ENCODE measurements at places on chromosomes 6 and 20.

- DNase-seq: no peak
These were observed 168.2 kb downstream of the GPX5 start for GRCh38 chr6:28693751-28694443.

DNA sequence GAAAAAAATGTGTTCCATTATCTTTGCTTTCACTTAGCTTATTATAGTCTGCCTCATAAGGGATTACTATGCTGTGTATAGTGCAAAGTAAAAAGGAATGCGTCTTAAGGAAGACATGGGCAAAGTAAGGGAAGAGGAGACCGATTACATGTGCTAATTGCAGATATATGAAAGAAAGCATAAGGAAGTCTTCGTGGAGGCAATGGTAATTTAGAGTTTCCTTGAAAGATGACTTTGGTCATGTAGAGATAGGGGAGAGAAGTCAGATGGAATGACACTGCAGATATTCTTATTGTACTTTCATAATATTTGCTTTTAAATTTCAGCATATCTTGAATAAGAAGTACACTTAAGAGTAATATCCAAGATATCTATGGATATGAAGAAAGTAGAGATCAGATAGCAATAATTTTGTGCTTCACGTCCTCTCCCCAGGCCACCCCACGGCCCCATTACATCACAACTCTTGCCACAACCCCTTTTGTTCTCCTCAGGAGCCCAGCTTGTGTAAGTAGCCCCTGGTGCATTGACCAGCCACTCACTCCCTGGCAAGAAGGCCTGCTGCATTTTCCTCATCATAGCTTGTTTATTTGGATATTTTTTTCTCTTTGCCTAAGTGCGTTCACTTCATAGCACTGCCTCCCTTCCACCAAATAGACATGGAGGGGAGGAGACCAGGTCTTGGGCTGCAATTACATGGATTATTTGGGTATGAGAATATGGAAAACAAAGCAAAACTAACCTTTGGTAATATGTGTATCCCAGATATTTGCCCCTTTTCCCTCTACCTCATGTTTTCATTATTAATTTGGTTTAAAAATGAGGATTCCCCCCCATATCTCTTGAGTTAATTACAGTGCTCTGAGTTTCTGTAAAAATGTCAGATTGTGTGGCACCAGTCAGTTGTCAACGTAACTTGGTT is 30.7 kb upstream of the COL10A1 start:
- no peak for DNase-seq

DNA sequence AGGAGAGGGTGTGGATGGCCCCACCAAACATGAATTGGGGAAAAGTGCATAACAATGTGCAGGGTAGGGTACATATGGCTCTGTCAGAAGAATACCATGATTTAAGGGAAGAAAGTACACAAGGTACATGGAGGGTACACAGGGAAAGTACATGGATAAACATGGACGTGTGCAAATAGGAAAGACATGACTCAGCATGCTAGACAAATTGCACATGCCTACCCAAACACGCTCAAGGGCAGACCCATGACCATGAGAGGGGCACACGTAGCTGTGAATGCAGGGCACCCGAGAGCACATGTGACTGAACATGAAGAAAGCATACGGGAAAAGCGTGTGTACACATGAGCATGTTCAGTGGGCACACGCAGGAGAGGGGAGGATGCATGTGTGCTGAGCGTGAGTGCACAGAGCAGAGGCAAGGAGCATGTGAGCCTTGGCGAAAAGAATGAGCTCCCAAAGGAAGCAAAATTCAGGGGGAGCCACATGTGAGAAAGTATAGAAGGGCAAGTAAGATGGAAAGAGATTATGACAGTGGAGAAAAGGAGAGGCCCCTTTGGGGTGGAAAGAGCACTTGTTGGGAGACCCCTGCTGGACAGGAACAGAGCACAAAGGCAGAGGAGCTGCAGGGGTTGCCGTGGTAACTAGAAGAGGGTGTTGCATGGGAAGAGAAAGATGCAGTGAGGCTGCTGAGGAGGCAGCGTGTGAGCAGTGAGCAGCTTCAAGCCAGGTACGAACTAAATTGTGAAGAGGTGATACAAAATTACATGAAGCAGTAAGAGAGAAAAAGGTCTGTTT is 17.8 kb downstream of the OR2H2 start:
- DNase-seq: no peak

GRCh38 chr6:6534399-6534798 is 54.1 kb upstream of the LY86 start:
- DNase-seq: no peak

DNA sequence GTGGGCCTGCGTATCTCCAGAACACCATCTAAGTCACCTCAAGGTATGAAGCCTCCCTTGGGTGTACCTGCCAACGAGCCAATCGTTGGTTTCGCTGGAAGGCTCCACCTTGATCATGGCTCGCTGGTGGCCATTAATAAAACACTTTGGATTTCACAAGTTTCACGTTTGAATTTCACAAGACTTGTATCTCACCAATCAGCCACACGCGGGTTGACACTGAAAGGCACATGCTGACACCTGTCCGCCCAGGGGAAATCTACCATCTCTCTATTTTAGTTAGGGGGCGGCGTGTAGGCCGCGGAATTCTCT is 586 bp upstream of the HMGA1 start:
- DNase-seq: no peak

- DNase-seq: no peak
These were observed 23.6 kb downstream of the IL17A start for GRCh38 chr6:52209770-52210169.

DNA sequence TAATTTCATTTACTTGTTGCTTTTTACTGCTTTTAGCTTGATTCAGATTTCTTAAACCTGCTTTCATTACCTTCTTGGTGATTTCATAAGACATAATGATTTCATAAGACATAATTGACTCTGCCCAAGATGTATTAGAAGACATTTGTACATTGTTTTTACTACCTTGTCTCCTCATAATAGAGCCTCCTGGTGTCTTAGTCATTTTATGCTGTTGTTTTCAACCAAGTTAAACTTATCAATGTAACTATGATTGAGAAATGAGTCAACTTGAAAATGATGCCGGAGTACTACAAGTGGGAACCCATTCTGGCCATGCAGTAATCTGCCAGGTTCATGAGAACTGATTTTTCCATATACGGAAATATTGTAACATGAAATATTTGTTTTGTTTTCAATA is 573.6 kb downstream of the MMUT start:
- DNase-seq: no peak

- DNase-seq: no peak
These were observed 33.4 kb downstream of the SPDEF start for GRCh38 chr6:34522761-34523160.

GRCh38 chr20:51533291-51534172 is 9.0 kb downstream of the NFATC2 start:
- DNase-seq: no peak

Measured in astrocyte of the cerebellum (primary cell).